ENCODE measurements at places on chromosomes 3 and 15.

DNA sequence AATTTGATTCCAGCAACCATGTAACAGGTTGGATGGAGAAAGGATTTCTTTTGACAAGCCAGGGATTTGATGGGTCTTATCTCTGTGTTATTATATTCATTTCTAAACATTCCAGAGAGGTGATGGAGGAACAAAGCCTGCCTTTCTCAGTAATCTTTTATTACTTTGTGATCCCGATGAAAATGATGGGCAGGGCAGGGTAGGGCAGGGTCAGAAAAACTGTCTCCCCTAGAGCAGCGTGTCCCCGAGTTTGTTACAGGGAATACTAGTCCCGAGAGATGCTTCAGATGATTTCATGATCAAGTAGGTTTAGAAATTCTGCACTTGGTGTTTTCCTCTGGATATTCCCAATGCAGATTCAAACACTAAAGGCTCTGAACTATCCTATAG, 111.8 kb upstream of the RGMA start:
- DNase-seq = no peak

DNA sequence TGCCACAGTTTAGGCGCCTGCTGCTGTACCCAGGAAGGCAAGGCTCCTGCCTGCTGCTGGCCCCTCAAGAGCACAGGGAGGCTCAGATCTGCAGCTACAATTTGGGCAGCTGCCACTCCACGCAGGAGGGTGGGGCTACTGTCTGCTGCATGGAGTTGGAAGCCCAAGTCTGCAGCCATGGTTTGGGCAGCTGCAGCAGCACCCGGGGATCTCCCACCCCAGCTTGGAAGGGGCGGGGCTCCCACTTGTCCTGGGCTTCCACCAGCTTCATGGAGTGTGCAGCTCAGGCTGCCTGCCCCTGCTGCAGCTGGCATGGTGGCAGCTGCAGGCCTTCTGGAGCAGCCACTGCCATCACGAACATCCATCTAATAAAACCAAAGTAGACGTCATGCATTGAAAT, 512.9 kb downstream of the PYDC2 start:
- no peak for DNase-seq

DNA sequence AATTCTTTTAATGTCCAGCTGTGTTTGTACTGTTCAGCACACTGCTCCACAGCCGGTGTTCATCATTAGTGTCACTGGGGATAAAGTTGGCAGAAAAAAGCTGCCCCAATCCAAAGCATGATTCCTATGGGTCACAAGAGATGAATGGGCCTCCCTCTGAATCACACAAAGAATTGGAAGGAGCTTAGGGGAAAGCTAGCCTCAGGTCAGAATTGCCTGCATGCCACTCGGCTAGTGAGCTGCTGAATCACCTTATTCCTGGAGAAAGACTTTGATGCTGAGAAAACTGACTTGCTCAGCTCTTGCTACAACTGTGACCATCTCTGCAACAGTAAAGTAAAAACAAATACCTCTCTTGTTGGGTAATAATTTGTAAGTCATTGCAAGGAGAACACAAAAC, 3.5 kb downstream of the CCK start:
- DNase-seq = peak; percentile 20

DNA sequence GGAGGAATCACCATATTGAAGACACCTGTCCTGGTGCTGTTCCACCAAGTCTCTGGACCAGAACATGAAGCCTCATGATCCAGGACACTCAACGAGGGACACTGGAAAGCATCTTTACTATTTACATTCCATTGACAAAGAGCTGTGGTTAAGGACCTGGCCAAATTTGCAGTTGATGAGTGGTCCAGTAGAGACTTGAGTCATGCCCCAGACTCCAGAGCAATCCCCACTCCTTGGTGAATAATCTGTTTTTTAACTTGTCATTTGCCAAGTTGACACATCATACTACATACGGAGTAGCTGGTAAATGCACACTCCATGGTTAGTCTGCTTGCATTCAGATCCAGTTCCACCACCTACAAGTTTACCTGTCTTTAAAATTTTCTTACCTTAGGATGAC, 1.2 kb upstream of the COL6A6 start:
- DNase-seq = no peak

GRCh38 chr3:120025520-120025919, 68.7 kb downstream of the GSK3B start:
- DNase-seq = no peak

DNA sequence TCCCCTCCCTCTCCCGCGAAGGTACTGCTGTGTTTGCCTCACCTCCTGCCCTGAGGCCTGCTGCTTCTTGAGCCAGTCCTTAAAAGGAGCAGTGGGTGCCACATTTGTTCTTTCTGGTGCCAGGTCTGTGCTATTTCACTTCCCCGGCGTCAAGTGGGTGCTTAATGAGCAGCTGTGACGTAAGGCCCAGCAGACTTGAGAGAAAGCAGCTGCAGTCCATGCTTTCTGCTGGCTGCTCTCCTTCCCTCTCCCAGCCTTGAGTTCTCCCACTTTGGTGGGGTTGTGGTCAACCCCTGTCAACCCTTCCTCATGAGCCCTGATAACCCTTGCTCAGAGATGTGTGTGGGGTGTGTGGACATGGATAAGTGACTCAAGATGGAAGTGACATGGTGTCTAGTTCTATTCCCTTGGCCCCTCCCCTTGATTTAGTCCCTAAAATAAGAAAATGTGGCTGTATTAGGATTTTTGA, 6.9 kb downstream of the INAFM2 start:
- no peak for DNase-seq
